ENCODE measurements at places on chromosomes 2 and 18. TPM values are rescaled to one million over a fixed set of nuclear protein-coding genes. Genes with fewer than 3 reads are reported as not detected.

GRCh38 chr2:232113821-232114220 lies 152.3 kb downstream of the DIS3L2 start:
- H3K4me1 ChIP-seq = no peaks in the 10 kb centered on the region
- peaks cover 2% of the 10 kb centered on the region for H3K36me3 ChIP-seq
- H3K4me3 ChIP-seq = no peak overlapping the region
- H3K27me3 ChIP-seq = no peaks in the 10 kb centered on the region
- no peak for DNase-seq

DNA sequence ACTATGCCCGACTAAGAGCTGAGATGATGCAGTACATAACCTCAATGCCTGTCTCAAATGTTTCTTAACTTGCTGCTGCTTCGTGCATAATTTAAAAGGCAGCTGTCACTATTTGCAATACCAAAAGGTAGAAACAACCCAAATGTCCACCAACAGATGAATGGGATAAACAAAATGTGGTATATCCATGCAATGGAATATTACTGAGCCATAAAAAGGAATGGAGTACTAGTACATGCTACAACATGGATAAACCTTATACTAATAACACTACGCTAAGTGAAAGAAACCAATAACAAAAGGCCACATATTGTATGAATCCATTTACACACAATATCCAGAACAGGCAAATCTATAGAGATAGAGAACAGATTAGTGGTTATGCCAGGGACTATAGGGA lies 13.0 kb upstream of the DGKD start:
- no peaks in the 10 kb centered on the region for H3K27me3 ChIP-seq
- no peak for DNase-seq
- H3K27ac ChIP-seq = no peak overlapping the region

The IL1B gene
- total RNA-seq = not detected

- no peaks in the 10 kb centered on the region for H3K27me3 ChIP-seq
- no peaks in the 10 kb centered on the region for H3K36me3 ChIP-seq
- H3K27ac ChIP-seq = no peak overlapping the region
- DNase-seq = no peak
- no peak overlapping the region for H3K4me3 ChIP-seq
Observed at GRCh38 chr2:166230024-166230723, 102.4 kb upstream of the SCN1A start.

- H3K4me1 ChIP-seq = no peaks in the 10 kb centered on the region
- no peaks in the 10 kb centered on the region for H3K27me3 ChIP-seq
- no peak overlapping the region for H3K4me3 ChIP-seq
- no peaks in the 10 kb centered on the region for H3K36me3 ChIP-seq
- H3K27ac ChIP-seq = no peak overlapping the region
- DNase-seq = no peak
Observed at GRCh38 chr18:38961880-38962279, 1396.3 kb upstream of the CELF4 start.

DNA sequence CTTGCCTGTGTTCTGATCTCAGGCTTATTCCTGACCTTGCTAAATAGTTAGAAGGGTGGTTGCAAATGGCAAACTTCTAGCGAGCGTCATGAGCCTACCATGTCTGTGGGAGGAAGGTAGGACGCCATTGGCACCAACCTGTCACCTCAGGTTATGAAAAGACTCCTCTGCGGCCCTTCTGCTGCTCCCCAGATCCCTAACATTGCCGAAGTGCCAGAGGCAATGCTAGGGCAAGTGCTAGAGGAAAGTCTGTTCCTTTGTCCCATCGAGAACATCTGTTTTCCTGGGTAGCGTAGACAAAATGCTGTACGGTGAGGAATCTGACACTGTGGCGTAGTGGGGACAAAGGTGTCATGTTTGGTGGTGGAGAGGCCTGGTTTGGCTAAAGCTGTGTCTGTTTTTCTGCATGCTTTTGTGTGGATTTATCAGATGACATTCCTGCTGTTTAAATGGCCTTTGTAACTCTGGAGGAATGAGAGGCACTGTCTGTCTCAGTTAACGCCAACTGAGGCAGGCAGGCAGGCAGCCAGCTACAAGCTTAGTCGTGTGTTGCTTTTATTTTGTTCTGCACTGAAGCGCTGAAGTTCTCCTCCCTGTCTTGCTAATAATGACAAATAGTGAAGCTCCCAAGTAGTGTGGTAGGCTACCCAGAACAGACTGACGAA lies 94.1 kb downstream of the PRPF40A start:
- no peak overlapping the region for H3K27ac ChIP-seq
- H3K36me3 ChIP-seq = no peaks in the 10 kb centered on the region
- H3K4me3 ChIP-seq = no peak overlapping the region
- H3K27me3 ChIP-seq = no peaks in the 10 kb centered on the region
- no peaks in the 10 kb centered on the region for H3K4me1 ChIP-seq

The LINC00305 gene
- not detected for total RNA-seq

The ADD2 gene
- total RNA-seq = 0.08 TPM

GRCh38 chr2:140975237-140975636 lies 1155.6 kb downstream of the LRP1B start:
- no peak for DNase-seq
- H3K36me3 ChIP-seq = no peaks in the 10 kb centered on the region
- H3K27me3 ChIP-seq = no peaks in the 10 kb centered on the region
- no peak overlapping the region for H3K27ac ChIP-seq
- H3K4me1 ChIP-seq = no peaks in the 10 kb centered on the region
